RCC 7860 (cell line): ENCODE measurements at places on chromosomes 2 and 18.

DNA sequence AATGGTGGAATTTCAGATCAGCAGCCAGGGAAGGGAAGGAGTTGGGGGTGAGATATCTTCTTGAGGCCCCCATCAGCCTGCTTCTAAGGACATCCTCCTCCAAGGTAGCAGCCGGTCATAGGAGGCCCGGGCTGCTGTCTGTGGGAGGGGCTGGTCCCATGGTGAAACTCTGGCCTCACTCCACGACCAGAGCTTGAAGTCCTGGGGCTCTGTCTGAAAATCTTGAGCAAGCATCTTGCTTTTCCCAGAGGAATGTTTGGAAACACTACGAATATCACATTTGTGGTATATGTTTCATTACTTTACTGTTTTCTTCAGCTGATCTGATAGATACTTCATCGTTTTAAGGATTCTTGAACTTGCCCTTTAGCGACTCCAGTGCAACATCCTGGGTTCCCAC lies 103.7 kb downstream of the CTAGE1 start:
- no peak for DNase-seq

DNA sequence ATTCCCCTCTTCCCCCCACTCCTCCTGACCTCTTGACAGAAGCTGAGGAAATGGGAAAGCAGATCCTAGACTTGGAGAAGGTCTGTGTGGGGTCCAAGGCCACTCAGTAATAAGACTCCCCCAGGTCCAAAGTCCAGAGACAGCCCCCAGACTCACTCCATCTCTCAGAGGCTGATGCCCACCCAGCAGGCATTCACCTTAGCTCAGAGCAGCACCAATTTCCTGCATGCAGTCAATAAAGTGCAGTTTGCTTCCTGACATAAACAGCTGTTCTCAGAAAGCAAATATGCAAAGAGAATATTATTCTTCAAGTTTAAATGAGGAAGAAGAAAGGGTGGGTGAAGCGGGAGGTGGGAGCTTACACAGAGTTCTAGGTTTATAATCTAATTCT lies 84.1 kb upstream of the RTN4 start:
- no peak for DNase-seq

GRCh38 chr2:118844261-118845004 lies 3.0 kb downstream of the EN1 start:
- no peak for DNase-seq

GRCh38 chr2:18219676-18220075 lies 340.8 kb downstream of the RDH14 start:
- DNase-seq, result no peak

DNA sequence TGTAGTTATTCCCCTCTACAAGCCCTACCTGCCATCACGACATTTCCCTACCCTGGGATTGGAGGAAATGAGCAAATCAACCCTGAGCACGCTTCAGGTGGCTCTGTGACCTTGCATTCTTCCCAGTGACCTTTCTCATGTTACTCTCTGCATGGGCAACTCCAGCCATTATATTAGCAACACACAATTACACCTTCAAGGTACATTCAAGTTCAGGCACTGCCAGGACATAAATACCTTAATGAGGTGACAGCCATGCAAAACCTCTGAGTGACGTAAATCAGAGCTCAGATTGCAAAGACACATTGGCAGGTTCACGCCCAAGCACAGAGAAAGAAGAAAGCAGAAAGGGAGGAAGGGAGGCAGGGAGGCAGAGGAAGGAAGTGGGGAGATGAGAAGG lies 68.7 kb upstream of the ALK start:
- no peak for DNase-seq

DNA sequence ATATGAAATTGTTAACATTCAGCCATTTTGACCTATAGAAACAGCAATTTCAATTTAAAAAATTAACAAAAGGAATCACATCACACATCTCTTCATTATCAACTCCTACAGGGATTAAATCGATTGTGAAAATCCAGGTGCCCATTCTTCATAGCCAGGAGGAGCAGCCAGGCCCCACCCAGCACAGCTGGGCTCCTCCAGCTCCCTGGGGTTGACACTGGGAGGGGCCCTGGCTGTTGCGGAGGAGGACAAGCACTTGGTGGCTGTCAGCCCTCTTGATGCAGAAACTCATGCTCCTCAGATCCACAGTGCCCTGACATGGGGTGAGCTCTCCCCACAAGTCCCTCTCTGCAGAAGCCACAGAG lies 99.8 kb downstream of the FAM210A start:
- DNase-seq, result no peak

DNA sequence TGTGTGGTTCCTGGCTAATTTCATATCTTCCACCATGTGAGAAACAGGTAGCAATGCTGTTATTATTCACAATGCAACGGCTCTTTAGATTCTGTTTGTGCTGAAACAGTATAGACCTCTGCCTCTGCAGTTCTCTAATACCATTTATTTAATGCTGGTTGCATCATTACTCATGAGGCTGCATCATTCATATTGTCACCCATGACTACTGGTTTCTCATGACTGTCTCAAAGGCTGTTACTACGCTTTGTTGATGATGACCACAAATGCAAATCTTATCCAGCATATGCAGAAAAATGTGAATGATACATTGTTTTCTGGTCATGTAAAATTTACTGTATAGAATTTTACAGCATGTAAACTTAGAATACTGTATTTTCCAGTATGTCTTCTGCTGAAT lies 22.5 kb downstream of the CAVIN2 start:
- DNase-seq, result no peak

DNA sequence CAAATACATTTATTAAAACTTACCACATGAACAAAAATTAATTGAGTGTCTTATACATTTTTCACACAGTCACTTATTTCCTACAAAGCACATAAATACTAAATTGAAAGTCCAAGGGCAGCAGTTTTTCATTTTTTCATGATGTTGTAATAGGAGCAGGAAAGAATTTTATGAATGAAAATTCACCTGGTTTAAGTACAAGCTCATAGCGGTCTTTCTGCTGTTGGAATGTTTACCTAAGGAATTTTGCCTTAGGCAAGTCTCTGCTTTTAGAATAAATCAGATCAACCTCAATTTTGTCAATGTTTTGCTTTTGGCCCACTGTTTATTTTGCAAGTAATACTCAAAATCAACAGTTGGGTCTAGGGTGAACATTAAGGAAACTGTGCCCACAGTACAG lies 40.0 kb downstream of the ETAA1 start:
- no peak for DNase-seq

DNA sequence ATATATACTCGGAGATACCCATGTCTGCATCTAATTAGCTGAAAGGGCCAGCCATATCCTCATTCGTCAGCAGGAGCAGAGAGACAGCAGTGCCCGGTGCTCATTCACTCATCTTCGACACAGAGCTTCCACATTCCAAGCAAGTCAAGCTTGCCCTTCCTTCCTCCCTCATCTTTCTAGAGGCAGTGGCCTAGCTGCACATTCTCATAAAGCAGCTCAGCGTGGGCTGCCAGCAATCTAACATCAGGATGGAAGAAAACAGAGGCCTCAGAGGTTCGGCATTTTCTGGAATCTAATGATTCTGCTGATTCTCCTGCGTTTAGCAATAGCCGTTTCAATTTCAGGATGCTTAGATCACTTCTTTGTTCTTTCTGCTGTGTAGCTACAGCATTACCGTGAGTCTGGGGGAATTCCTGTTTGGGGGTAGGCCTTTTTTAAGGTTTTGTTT lies 68.8 kb downstream of the CLHC1 start:
- DNase-seq, result no peak

GRCh38 chr2:147681093-147681492 lies 163.7 kb upstream of the ACVR2A start:
- no peak for DNase-seq

- no peak for DNase-seq
Measured at GRCh38 chr2:223820549-223820948, 16.8 kb downstream of the AP1S3 start.

- no peak for DNase-seq
Measured at GRCh38 chr2:120150040-120150482, 73.1 kb downstream of the TMEM185B start.

GRCh38 chr2:11527001-11527400 lies 6.8 kb upstream of the GREB1 start:
- DNase-seq, result no peak

- no peak for DNase-seq
Measured at GRCh38 chr18:78542204-78542603, 437.4 kb upstream of the SALL3 start.

- no peak for DNase-seq
Measured at GRCh38 chr2:30933496-30933895, 126.2 kb upstream of the CAPN13 start.

- DNase-seq, result no peak
Measured at GRCh38 chr18:34322365-34323289, 97.9 kb upstream of the NOL4 start.

- no peak for DNase-seq
Measured at GRCh38 chr18:67957684-67958083, 441.2 kb upstream of the DSEL start.

DNA sequence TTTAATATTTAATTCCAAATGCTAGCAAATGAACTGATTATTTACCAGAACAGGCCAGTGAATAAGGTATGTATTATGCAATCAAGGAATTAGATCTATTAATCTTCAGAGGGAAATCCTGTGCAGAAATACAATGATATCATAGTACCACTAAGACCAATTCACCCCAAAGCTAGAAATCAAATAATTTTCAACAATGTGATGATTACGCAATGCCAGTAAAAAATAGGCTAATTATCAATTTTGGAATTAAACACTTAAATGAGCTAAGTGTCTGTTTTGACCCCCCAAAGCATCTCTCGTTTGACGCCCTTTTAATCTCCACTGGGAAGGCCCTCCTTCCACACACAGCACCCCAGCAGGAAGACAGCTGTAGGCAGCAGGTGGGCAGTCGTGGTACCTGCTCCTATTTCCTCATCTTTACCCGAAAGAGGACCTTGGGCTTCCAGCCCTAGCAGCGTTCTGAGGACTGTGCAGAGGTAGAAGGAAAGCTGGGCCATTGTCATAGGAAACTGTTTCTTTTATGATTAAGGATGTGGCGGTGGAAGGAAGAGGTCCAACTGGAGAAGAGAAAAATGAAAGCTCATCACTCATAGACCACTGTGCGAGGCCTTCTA lies 84.7 kb downstream of the MBP start:
- DNase-seq, result no peak

DNA sequence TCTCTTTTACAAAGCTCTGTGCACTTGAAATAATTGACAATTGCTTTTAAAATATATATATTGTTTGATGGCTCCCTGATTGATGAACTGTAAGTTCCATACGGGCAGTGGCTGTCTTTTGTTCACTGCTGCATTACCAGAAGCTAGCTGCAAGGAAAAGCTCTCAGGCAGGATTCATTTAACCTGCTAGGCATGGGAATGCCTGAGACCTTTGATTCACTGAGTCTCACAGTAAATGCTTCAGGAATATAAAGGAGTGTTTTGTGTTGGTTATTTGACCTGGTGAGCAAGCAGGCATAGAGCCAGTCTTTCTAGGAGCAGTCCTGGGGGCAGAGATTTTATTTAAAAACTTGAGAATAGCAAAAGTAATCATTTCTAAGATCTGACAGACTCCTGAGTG lies 193.2 kb upstream of the ITGA4 start:
- DNase-seq, result no peak

GRCh38 chr2:121084130-121084680 lies 200.8 kb downstream of the TFCP2L1 start:
- no peak for DNase-seq

DNA sequence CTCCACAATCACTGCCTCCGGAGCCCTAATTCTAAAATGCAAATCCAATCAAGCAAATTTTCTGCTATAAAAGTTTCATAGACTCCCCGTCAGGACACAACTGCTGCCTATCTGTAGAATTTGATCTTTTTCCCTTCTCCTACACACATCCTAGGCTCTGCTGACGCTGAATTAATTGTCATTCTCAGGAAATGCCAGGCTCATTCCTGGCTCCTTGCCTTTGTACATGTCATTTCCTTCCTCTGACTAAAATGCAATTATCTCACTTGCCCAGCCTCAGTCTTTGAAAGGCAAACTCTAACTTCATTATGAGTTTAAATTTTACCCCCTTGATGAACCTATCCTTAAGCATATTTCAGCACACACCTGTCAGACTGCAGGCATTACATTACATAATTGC lies 844.9 kb upstream of the CRIM1 start:
- DNase-seq, result no peak

GRCh38 chr2:237473878-237474441 lies 13.1 kb upstream of the MLPH start:
- peak; percentile 67 for DNase-seq

GRCh38 chr18:68800075-68800474 lies 2.2 kb downstream of the CCDC102B start:
- no peak for DNase-seq

GRCh38 chr2:41216978-41217377 lies 765.1 kb upstream of the SLC8A1 start:
- DNase-seq, result no peak

GRCh38 chr2:231674587-231675338 lies 33.6 kb upstream of the PTMA start:
- DNase-seq, result peak; percentile 32

GRCh38 chr2:182559623-182560022 lies 132.8 kb upstream of the PDE1A start:
- DNase-seq, result peak; percentile 24

- DNase-seq, result no peak
Measured at GRCh38 chr2:708667-709066, 31.5 kb upstream of the TMEM18 start.

DNA sequence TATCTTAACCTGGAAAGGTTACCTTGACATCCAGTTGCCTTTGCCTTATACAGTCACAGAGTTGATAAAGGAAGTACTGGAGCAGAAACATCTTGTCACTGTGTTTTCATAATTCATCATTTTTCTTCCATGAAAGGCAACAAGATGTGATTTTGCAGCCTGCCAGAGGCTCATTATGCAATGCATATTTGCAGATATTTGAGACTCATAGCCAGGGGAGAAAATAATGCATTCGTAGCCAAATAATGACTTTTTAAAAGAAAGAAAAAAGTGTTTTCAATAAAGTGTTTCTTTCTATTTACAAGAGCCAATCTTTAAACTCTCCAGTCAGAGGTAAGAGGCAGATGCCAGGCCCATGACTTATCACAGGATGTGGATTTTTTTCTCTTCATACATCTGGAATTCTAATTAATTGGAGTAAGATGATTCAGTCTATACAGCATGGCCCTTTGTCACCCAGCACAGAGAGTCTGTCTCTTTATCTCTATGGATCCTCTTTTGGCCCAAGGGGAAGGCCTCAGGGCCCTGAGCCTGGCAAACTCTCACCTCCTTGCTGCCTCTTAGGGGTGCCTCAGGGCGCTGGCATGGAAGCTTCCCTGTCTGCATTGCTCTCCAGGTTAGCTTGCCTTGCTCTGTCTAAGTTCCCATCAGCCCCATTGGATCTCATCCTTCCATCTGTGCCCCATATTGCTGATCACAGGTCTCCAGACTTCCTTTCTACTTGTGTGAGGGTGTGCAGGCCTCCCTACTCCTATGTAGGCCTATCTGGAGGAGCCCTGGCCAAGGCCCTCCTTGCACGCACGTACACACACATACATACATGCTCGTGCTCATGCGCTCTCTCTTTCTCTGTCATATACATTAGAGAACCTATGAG lies 247.7 kb downstream of the TPGS2 start:
- DNase-seq, result peak; percentile 73
